ENCODE measurements at places on chromosomes 6 and 20.

- no peak for DNase-seq
Measured at GRCh38 chr6:42158011-42158410, 15.2 kb upstream of the GUCA1A start.

GRCh38 chr20:41534170-41534569 is 84.0 kb downstream of the CHD6 start:
- no peak for DNase-seq

DNA sequence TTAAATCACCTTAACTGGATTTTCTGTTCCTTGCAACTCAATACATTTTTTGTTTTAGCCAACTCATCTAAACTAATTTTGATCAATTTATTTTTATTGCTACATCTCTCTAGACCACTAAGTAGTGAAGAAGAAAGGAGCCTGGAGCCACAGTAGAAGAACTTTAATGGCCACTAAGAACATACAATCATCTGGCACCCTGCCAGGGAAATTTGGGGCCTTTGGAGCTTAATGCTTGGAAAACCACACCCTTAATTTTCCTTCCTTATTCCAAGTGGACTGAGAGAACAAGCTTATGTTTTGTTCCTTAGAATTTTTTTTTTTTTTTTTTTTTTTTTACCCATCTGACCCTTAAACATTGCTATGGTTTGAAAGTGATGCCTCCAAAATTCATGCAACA is 12.0 kb upstream of the GMDS start:
- no peak for DNase-seq

GRCh38 chr6:123759472-123759871 is 44.2 kb upstream of the NKAIN2 start:
- DNase-seq, result no peak

DNA sequence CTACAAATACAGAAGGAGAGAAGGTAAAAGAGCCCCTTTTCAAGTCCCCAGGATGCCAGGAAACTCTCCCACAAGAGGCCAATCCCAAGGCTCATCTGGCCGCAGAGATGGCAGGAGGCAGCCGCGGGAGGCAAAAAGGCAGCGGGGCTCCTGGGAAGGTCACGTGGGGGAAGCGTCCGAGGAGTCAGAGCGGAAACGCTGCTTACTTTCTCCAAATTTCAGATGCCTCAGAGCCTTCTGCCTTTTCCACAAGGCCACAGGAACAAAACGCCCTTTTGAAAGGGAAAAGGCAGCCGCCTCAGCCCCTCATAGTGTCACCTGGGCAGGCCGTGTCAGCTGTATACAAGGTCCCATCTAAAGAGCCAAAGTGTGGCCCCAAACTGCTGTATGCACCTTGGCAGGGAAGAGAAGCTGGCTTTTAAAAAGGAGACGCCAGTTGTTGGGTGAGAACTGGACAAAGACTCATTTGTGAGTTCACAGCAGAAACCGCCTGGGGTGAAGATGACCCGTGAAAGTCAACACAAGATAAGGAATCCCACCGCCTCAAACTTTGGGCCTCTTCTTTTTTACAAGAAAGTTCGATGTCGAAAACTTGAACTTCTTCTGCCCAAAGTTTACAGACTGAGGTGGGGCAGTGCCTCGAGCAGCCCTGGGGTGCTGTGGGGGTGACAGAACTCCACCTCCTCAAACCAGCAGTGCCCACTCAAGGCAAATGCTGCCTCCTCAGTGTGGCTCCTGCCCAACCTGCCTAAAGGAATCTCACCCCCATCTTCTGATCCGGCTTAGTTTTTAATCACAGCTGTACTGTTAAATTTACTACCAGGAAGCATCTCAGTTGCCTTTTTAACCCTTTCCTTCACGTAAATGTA is 45.4 kb downstream of the EZR start:
- no peak for DNase-seq

DNA sequence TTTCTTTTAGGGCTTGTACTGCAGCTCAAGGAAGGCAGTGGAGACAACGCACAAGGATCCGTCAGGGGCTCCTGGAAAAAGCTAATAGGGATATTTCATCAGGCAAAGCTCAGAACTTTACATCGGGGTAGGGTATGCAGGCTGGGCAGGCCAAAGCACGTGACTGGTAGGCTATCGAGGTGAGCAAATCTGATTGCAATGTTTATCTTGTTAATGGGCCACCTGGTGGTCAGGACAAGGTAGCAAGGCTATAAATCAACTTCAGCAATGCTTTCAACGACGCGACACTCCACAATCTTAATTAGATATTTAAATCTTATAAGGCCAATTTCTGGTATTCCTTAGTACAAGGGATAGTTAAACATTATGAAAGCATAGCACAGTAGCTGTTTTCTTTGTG is 1302.8 kb upstream of the EYS start:
- no peak for DNase-seq

DNA sequence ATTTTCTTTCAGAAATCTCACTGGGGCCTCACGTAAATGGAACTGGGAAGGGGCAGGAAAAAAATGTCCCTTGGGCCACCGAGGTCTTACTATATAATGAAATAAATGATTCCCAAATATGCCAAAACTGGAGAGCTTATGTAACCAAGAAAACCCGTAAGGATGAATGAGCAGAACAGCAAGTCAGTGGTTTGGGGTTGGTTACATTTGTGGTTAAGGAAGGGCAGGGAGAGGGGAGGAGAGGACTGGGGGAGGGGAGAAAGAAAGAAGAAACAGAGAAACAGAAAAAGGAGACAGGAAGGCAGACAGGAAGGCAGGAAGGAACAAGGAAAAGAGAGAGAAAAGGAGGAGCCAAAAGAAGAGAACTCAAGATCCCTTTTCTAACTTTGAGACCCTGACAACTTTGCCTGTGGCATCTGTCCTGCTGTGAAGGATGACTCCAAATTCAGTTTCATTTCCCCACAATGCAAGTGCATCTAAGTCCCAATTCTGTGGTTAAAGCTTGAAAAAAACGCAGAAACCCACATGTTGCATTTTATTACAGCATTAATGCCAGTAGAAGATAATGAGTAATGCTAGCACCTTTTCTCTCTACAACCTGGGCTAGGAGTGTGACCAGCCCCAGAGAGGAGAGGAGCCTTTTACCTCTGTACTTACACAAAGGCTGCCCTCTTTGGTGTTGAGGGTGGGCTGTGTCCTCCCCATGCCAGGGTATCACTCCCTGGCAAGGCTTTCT is 10.8 kb upstream of the ARMC2 start:
- no peak for DNase-seq

DNA sequence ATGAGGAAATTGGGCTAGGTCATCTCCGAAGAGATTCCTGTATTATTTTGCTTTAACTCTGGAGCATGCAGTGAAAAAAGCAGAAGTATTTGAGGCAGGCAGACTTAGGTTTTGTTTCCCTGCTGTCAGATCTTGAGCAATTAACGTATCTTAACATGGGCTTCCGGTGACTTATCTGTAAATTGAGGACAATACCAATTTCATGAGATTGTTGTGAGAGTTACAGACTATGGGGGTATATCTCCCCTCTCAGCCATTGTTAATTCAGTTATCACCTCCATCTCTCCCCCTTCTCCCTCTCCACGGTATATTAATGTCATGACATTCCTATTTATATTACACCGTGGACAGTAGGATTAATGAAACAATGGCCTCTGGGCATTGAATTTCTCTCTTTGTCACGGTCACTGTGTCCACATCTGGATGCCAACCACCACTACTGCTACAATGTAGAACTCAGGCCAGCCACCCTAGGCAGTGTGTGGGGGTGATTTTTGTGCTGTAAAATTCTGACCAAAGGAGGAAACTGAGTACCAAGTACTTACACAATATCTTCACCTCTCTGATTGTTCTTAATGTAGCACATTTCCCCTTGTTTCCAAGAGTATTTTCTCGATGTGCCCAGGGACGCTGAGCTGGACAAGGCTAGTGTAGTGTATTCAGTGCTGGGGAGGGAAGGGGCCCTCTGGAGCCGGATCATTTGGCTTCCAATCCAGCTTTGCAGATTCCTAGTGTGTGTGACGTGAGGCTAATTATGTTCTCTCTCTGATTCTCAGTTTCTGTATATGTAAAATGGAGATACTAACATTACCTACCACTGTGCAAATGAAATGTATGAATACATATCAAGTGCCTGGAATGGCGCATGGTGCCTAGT is 77.2 kb downstream of the GCNT2 start:
- no peak for DNase-seq

DNA sequence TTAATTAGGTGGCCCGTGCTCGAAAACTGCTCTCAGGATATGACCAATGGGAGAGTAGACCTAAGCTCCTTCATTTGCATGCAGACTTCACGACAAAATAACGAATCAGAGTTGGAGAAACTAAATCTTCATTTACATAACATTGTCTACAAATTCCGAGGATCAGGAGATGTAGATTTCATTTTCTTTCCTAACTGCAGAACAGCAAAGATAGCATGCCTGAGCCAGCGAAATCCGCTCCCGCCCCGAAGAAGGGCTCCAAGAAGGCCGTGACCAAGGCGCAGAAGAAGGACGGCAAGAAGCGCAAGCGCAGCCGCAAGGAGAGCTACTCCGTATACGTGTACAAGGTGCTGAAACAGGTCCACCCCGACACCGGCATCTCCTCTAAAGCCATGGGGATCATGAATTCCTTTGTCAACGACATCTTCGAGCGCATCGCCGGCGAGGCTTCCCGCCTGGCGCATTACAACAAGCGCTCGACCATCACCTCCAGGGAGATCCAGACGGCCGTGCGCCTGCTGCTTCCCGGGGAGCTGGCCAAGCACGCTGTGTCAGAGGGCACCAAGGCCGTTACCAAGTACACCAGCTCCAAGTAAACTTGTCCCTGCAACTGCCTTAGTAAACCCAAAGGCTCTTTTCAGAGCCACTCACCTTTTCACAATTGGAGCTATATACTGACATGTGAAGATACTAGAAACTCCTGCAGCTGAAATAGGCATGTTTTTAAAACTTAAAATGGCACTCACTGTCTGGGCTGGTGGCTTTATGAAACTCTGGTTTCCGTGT is 96.5 kb downstream of the HFE start:
- no peak for DNase-seq

DNA sequence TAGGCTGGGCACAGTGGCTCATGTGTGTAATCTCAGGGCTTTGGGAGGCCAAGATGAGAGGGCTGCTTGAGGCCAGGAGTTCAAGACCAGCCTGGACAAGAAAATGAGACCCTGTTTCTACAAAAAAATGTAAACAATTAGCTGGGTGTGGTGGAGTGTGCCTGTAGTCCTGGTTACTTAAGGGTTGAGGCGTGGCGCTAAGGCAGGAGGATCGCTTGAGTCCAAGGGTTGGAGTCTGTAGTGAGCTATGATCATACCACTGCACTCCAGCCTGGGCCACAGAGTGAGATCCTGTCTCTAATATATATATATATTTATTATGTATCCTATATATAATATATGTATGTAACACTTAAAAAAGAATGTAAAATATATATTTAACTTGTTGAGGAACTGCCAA is 7.9 kb upstream of the ABRACL start:
- DNase-seq, result no peak

DNA sequence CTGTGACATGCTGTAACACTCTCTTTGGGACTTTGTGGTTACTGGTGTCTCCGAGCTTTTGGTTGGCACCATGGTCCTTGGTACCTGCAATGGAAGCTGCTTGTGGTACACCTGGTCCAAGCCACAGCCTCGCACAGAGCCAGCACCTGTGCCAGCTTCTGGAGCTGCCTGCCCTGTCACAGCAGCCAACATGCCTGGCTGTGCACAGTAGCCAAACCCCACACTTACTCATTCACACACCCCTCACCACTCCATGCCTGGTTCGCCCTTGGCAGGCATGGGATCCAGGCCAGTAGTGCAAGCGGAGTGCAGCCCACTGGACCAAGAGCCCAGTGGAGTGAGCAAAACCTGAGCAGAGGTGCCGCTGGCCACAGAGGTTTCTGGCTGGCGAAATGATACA is 459.9 kb downstream of the TBC1D32 start:
- no peak for DNase-seq

- no peak for DNase-seq
Measured at GRCh38 chr6:134307870-134308269, 10.0 kb downstream of the SGK1 start.

- no peak for DNase-seq
Measured at GRCh38 chr6:16676978-16677377, 84.3 kb downstream of the ATXN1 start.

GRCh38 chr6:19157486-19157885 is 679.7 kb upstream of the ID4 start:
- DNase-seq, result no peak

- no peak for DNase-seq
Measured at GRCh38 chr20:39913274-39913673, 775.8 kb downstream of the MAFB start.

GRCh38 chr6:44234101-44235025 is 11.0 kb downstream of the SLC29A1 start:
- no peak for DNase-seq

GRCh38 chr20:15546525-15547023 is 1026.7 kb downstream of the KIF16B start:
- no peak for DNase-seq

DNA sequence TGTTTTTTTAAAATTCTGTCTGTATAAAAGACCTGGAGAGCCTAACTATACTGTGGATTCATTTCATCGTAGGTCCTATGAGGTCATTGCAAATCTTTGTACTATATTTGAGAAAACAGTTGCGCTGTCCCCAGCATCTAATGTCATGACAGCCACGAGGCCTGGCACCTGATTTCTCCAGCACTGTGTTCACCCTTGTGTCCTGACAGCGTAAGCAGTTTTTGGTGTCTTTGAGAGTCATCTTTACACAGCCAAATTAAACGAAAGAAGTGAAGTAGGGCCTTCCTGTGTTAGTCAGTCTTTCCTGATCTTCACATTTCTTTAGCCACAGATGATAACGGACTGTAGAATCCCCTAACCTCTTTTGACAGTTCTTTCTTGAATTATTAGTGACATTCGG is 70.6 kb upstream of the PHACTR2 start:
- no peak for DNase-seq
